ENCODE measurements at places on chromosomes 5 and 9.

DNA sequence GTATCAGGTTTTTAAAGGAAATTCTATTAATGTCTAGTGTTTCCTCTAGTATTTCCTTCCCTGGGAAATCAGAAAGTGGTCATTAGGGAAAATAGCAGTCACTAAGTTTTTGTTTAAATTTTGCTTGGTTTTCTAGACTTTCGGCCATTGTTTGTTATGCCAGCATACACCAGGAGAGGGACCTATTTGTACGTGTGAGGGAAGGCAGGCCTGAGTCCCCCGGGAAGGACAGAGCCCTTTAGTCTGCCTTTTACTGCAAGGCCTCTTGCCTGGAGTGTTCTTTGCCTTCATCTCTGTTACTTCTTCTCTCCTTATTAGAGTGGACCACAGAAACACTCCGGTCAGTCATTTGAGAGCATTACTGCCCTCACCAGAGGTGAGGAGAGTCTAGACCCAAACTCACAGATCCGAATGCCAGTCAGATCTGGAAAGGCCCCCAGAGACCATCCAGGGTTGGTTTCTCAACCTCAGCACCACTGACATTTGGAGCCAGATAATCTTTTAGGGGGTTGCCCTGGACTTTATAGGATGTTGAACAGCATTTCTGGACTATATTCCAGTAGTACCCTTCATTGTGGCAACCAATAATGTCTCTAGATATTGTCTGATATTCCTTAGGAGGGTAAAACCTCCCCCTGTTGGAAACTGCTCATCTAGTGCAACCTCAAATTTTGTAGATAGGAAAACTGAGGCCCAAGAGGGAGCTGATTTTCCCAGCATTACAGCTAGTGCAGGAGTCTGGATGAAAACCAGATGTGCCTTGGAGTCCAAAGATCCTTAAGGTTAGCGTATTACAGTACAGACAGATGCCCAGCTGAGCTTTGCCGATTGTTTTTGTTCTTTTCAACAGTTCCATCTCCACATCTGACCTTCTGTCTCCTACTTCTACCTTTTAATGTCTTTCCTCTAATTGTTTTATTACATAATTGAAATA, 93.0 kb upstream of the NIPAL4 start:
- DNase-seq = no peak

- no peak for DNase-seq
These were observed 1.9 kb downstream of the SDHA start for GRCh38 chr5:219991-220390.

GRCh38 chr5:151196556-151197290, 27.2 kb downstream of the CCDC69 start:
- no peak for DNase-seq

DNA sequence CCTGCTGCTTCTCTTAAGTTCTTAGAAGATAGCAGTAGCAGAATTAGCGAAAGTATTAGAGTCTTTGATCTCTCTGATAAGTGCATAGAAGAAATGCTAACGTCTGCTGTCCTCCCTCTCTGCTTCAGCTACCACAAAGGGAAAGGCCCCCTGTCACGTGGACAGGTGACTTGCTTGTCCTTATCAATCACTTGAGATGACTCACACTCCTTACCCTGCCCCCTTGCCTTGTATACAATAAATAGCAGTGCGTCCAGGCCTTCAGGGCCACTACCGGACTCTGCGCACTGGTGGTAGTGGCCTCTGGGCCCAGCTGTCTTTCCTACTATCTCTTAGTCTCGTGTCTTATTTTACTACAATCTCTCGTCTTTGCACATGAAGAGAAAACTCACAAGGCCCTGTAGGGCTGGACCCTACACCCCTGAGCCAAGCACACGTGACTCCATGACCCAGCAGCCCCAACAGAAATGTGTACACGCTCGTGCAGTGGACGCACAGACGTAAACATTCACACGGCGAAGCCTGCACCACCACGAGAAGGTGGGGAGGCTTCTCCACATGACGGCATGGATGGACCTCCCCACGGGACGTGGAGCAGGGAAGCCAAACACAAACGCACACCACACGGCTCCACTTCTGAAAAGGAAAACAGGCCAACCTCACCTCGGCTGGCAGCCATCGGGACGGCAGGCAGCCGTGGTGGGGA, 38.3 kb downstream of the PNPLA7 start:
- DNase-seq = no peak

DNA sequence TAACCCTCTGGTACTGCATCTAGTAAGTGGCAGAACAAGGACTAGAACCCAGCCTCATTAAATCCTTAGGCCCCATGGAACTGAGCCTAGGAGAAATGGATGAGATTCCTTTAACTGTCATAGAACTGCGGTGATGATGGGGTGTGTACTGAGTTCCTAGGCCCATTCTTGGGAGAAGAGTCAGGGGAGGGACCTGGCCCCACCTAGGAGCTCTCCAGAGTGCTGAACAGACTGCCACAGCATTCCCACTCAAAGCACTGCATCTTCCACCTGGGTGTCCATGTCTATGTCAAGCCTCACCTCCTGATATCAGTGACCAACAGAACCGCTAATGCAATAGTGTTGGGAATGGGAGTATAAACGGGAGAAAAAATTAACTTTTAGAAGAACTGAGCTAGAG, 36.6 kb downstream of the TTLL11 start:
- DNase-seq = peak; percentile 32

DNA sequence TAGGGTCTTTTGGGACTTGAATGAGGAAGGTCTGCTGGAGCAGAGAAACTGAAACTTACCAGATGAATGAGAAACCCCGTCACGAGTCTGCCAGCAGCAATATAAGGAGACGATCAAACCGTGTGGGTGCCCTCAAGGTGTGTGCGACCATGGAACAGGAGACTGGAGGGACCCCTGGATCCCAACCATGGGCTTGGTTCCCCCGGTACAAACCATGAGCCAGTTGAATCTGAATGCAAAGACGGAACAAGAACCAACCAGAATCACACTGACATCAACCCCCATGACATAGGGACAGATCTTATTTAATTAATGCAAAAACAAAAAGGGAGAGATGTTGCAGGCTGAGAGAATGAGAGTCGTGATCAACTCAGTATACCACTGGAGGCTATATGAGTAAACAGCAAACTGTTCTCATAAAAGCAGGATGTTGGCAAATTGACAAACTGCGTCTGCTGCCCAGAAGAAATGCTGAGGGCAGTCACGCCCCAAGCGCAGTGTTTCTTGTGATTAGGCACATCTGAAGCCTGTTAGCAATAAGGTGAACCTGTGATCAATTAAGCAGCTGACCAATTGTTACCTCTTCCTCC, 475.5 kb upstream of the ACO1 start:
- no peak for DNase-seq

- DNase-seq = no peak
These were observed 341.0 kb upstream of the DMAC1 start for GRCh38 chr9:8140557-8140956.

GRCh38 chr9:128528445-128529160, 23.8 kb upstream of the SPTAN1 start:
- DNase-seq = no peak

- DNase-seq = no peak
These were observed 7.4 kb downstream of the SEMA5A start for GRCh38 chr5:9538504-9538903.

DNA sequence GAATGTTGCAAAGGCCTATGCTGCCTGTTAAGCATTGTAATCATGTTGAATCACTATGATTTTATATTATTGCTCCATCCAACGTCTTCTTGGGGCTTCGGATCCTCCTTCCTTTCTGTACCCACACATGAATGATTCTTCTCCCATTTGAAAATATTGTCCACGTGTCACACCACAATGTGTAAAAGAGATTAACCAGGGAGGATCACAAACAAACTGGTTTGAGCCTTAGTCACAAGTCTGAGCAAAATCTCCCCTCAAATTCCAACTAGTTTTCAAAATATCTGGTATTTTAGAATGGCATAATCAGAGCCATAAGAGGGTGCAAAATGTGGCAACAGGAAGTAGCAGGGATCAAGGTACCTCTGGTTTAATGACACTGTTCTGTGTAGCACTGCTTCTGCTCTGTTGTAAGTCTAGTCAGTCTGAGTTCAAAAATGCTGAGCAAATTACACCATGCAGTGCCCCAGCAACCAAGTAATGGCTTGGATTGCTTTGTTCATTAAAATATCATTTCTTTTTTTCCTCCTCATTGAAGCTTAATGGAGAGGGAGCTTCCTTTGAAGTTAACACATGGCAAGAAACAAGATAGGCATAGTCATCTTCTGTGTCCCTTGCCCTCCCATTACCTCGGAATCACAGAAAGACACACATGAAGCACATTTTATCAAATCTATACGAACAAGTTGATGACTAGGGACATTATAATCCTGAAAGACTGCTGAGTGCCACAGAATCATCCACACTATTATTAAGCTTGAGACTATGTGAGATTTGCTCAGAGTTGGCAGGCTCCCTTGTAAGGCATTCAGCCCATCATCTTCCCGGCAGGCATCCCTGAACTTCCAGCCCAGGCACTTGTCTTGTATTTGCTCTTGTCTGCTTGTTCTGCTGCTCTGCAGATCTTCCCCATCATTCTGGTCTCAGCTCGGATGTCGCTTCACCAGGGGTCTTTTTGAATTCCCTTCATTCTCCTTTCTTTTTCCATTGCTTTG, 102.0 kb upstream of the PRLR start:
- no peak for DNase-seq

GRCh38 chr9:117671468-117671867, 32.7 kb upstream of the TLR4 start:
- DNase-seq = no peak
